NCI-H526 treated with DMSO at 0.1 percent for 48 hours (cell line): ENCODE measurements at places on chromosomes 6 and 20.

- DNase-seq, result no peak
Observed at GRCh38 chr6:45687570-45687969, 309.8 kb upstream of the SUPT3H start.

DNA sequence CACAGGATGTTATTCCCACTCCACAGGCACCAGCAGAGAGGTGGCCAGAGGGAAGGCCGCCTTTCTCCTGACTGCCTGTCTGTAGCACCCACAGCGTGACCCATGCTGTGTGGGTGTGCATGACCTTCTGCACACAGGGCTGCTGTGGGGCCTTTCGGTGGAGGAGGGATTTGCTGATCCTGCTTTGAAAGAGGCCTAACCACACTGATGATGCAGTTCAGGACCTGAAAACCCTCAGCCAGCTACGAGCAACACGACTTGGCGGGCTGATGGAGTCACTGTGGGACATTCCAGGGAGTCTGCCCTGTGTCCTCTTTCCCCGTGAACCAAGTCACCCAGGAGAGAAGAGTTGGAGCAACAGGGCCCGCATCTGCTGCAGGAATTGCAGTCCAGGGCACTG is 49.1 kb downstream of the SYTL3 start:
- DNase-seq, result no peak

GRCh38 chr6:37882292-37882691 is 62.8 kb downstream of the ZFAND3 start:
- no peak for DNase-seq

- DNase-seq, result peak; percentile 8
Observed at GRCh38 chr20:52242237-52243230, 51.0 kb upstream of the ZFP64 start.

DNA sequence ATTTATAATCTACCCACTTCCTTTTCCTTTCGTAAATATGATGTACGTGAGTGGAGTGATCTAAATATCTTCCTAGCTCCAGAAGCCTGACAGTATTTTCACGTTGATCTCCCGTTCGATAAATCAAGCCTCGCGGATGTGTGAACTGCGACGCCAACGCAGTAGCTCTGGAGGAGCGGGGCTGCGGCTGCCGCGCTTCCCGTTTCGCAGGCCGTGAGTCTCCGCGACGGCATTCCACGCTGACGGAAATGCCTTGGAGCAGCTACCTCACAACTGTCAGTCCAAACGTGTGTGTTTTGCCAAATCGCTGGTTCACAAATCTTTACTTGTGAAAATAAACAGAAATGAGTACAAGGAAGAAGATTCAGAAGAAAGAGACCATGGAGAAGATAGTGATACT is 41.2 kb downstream of the BTBD3 start:
- DNase-seq, result no peak

- DNase-seq, result no peak
Observed at GRCh38 chr6:56734335-56734734, 91.6 kb upstream of the DST start.

GRCh38 chr20:62995481-62995880 is 11.3 kb downstream of the BHLHE23 start:
- no peak for DNase-seq

- DNase-seq, result no peak
Observed at GRCh38 chr6:53142810-53143209, 5.8 kb downstream of the GCM1 start.

DNA sequence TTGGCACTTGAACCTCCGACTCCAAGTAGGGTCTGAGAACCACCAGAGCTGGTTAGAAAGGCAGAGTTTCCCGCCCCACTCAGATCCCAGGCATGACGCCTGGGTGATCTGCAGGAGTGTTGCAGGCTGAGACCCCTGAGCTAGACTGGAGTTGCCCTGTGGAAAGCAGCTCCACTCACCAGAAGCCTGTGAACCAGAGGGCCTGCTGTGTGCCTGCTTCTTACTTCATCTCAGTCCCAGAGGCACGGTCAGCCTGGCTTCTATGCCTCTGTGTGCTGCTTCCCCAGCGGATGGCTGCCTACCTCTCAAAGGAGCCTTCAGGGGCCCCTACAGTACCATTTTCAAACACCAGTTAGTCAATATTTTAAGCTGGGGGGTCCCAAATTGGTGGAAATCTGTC is 15.6 kb upstream of the CCN6 start:
- DNase-seq, result no peak

DNA sequence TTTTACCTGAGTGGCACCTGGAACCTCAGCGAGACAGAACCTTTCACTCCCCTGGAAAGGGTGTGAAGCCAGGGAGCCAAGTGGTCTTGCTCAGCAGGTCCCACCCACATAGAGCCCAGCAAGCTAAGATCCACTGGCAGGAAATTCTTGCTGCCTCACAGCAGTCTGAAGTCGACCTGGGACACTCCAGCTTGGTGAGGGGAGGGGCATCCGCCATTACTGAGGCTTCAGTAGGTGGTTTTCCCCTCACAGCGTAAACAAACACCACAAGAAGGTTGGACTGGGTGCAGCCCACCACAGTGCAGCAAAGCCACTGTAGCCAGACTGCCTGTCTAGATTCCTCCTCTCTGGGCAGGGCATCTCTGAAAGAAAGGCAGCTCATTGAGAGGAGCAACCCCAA is 134.7 kb upstream of the RSPO3 start:
- DNase-seq, result no peak

DNA sequence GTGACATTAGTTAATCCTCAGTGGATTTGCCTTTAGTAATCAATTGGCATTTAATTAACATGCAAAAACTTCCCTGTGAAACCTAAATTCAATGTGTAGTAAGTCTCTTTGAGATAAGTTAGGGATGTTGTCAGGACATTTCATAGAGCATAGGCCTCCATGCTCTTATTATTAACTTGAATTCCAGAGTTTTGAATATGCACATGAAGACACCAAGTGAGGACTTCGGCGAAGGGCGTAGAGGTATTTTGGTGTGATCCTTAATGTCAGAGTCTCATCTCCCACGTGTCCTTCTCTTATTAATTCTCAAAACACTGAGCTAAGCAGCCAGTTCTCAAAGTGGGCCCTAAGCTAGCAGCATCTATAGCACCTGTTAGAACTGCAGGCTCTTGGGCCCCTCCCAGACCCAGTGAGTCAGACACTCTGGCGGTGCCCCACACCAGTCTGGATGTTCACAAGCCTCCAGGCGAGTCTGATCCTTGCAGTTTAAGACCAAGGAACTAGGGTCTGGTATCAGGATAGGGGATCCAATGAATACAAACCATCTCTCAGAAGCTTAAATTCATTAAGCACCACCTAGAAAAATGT is 292.1 kb downstream of the QKI start:
- no peak for DNase-seq

DNA sequence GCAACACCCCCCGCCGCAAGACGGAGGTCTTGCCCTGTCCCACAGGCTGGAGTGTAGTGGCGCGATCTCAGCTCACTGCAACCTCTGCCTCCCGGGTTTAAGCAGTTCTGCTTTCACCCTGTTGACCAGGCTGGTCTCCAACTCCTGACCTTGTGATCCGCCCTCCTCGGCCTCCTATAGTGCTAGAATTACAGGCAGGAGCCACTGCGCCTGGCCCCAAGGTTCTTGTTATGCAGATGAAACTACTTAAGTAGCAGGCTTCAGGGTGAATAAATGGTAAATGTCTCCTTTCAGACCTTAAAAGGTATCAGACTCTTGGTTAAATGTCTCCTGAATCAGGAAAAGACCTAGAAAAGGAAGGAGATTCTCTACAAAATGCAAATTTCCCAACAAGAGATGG is 95.4 kb upstream of the TMEM181 start:
- no peak for DNase-seq

DNA sequence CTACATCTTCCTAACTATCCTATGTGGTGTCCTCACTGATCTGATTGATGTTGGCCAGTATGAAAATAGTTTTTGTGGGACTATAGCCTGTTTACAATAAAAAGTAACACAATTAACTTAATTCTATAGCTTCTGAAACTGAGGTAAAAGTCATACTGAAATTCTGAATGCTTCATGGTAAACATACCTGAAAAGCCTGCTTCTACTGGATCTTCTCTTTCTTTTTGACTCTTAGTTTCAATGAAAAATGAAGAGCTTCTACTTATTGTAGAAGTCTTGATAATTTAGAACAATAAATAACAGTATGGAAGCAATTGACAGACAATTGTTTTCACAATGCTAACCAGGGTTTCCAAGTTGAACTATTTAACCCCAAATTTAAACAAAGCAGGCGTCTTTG is 383.9 kb upstream of the MMS22L start:
- DNase-seq, result no peak

- DNase-seq, result no peak
Observed at GRCh38 chr20:17904027-17904426, 64.6 kb downstream of the SNX5 start.

DNA sequence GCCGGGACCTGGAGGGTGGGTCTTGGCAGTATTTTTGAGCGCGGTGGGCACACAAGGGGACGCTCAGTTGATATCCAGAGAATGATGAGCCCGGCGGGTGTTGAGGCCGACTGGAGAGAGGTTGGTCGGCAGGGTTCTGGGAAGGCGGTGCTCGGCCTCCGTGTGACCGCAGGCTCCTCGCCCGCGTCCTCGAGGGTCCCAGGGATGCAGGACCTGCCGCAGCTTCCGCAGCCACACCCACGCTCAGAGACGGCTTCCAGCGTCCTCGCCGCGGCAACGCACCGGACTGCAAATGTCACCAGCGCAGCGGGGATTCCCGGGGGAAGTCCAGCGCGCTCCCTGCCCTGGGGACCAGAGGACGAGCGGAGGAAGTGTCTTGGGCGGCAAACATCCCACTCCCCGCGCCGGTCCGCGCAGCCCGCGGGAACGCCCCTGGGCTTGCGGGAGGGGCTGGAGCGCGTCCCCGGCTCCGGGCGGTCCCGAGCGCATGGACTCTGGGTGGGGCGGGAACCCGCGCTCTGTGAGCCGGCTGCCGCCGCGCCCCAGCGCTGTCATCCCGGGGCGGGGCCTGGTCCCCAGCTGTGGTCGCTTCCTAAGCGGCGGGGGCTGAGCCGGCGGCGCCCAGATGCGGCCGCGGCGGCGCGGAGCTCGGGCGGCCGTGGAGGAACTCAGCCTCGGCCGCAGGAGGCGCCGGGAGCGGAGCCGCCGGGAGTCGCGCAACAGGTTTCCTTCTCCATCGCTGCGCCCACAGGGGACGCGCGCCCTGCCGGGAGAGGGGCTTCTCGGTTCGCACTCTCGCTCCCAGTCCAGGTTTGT is at the start of gene STX11:
TSS of gene STX11 (plus strand) at position 624 of the 816 bp plus-strand sequence. CDS start 36,111 bp downstream, outside the sequence.
- DNase-seq, result no peak

- DNase-seq, result no peak
Observed at GRCh38 chr6:10184371-10185227, 230.3 kb downstream of the TFAP2A start.

DNA sequence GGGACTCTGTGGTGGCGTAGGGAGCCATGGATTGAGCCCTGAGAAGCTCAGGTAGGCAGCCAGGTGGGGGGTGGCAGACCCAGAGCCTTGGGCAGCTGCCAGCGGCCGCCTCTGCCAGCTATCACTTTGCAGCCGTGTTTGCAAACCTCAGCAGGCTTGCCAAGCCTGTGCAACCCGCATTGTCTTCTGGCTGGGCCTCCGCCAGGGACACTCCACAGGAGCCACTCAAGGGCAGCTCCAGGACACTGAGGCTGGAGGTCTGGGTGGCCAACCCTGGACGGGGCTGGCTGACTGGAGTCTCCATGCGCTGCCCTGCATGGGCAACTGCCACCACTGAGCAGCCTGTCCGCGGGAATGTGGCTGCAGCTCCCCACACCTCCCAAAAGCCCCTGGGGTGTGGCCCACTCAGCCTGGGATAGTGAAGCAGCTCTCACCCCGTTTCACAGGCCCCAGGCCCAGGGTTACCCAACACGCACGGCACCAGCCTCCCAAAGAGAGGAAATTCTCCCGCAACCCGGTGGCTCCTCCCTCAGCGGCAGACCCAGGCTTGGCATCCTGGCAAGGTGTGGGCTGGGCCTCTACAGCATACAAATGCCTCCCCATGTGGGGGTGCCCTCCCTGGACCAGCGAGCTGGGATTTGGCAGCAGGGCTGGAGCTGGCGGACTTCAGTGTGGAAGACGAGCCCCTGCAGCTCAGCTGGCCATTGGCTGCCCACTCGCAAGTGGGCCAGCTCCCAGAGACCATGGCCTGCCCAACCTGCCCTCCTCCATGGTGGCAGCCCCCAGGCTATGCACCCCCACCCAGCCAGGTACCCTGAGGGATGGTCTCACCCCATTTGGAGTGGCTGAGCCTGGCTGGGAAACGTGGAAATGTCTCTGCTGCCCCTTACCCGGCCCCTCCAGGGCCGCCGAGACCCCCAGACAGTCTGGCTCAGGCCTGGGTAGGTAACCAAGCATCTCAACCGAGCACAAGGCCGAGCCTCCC is 2.9 kb downstream of the CHRNA4 start:
- no peak for DNase-seq

- no peak for DNase-seq
Observed at GRCh38 chr6:28727559-28728211, 196.1 kb downstream of the TRIM27 start.

GRCh38 chr6:30149234-30149633 is 11.8 kb downstream of the TRIM10 start:
- no peak for DNase-seq

DNA sequence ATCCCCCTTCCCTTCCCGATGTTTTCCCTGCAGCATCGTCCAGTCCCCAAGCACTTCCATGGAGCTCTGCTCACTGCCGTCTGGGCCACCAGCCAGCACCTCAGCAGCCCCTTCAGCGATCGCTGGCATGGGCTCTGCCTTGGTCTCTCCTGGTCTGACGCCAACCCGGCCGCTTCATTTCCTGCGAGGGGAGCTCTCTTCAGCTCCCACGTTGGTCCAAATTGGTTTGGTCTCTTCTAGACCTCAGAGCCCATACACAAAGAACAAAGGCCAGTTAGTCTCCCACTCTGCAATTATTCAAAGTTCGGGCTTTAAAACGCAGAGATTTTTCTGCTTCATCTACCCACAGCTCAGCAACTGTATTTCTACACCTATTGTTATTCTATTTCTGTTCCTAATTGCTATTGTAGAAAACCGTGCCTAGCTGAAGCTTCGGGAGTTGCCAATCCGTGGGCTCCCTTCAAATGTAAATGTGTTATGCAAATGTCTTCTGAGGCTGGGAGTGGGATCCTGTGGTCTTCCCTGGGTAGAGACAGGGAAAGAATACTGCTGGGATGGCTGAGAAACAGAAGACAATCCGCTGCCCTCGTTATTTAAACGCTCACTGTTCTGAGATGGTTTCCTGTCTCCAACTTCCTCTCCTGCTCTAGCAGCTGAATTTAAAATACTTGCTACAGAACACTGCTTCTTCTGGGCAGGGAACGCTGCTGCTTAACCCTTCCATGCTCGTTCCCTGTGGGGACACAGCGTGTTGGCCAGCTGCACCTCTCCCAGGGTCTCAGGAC is 154.2 kb upstream of the QKI start:
- DNase-seq, result peak; percentile 72

GRCh38 chr6:35191889-35192288 is 21.9 kb upstream of the SCUBE3 start:
- no peak for DNase-seq
